ENCODE measurements at places on chromosomes 7 and 10.

GRCh38 chr10:110486680-110487410 is 10.9 kb upstream of the DUSP5 start:
- DNase-seq = no peak

DNA sequence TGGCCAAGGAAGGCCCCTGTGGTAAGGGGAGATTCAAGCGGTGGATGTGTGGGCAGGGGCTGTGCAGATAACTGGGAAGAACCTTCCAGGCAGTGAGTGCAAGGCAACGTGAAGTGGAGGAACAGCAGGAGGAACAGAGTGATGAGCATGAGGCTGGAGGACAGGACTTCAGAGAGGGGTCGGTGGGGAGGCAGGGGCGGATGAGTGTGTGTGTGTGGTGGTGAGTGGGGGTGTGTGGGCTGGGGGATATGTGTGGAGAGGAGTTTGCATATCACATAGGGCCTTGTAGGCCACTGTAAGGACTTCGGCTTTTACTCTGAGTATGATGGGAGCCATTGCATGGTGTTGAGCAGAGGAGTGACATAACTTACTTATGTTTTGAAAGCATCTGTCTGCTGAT is 73.8 kb downstream of the SYPL1 start:
- DNase-seq = no peak

DNA sequence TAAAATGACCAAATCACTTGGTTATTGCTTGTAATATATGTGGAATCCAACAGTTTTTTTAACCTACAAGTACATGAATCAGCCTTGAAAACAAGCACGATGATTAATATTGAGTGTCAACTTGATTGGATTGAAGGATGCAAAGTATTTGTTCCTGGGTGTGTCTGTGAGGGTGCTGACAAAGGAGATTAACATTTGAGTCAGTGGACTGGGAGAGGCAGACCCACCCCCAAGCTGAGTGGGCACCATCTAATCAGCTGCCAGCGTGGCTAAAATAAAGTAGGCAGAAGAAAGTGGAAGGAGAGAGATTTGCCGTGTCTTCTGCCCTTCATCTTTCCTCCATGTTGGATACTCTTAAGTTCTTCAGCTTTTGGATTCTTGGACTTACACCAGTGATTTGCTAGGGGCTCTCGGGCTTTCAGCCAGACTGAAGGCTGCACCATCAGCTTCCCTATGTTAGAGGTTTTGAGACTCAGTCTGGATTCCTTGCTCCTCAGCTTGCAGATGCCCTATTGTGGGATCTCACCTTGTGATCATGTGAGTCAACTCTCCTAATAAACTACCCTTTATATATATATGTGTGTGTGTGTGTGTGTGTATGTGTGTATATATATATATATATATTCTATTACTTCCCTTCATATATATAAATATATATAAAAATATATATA is 118.4 kb upstream of the WDR11 start:
- no peak for DNase-seq

GRCh38 chr7:27173956-27174873 is at the start of gene HOXA10:
Gene HOXA10, minus strand, starts transcription at chr7:27174320. Its CDS starts 14 bp downstream, at chr7:27174306.
- no peak for DNase-seq

DNA sequence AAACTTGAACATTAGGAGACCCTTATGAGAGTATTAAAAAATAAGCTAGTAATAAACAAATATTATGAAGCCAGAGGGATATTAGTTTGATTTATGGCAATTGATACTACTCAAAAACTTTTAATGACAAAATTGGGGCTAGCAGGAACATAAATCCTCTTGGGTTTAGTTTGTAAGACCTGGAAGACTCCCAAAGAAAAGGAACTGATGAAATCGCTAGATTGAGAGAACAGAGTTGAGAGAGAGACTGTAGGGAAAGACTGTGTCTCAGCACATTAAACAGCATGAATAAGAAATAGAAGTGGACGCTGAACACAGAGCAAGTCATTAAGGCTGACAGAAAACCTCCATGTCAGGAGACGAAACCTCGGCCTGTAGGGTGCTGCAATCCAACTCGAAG is 56.4 kb downstream of the ICA1 start:
- no peak for DNase-seq

DNA sequence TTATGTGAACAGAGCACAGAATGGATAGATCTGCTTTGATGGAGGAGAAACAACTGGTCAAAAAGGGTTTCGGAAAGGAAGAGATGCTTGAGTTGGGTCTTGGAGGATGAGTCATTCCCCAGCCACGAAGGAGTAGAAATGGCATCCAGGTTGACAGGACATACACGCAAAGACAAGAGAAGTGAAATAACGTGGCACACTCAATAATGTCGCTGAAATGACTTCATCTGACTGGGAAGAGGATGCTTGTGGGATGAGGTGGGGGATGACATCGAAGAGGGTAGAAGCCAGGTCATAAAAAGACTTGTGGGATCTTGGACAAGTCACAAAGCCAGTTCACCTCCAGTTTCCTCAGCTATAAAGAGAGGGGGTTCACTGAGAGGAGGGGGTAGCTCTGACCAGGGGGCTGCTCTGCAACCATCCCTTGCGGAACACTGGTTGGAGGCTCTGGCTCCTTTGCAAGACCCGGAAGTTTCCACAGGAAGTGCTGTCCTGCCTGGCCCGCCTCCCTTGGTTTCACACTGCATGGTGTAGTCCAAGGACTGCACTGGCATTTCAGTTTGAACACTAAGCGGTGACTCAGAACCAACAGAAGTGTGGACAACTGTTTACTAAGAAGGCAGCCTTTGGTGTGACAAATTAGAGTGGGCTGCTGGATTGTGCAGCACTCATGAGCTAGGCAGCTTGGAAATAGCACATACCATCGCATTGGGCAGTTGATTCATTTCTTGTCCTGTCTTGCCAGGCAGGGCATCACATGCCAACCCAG is 189.9 kb upstream of the ADO start:
- no peak for DNase-seq

DNA sequence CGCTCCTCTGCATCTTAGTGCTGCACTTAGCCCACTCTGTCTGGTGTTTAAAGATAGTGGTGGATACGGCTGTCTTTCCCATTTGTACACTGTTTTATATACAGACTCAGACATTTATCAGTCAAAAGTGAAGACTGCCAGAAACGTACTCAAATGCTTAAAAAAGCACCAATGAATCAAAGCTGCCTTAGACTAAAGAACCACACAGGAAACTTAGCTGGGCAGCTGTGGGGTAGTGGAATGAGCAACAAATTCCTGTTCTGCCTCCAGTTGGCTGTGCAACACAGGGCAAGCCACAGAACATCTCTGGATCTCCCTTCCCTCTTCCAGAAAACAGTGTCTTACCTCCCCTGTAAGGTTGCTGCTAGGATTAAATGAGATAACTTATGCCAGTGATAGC is 76.0 kb downstream of the ATXN7L1 start:
- DNase-seq = peak; percentile 23

DNA sequence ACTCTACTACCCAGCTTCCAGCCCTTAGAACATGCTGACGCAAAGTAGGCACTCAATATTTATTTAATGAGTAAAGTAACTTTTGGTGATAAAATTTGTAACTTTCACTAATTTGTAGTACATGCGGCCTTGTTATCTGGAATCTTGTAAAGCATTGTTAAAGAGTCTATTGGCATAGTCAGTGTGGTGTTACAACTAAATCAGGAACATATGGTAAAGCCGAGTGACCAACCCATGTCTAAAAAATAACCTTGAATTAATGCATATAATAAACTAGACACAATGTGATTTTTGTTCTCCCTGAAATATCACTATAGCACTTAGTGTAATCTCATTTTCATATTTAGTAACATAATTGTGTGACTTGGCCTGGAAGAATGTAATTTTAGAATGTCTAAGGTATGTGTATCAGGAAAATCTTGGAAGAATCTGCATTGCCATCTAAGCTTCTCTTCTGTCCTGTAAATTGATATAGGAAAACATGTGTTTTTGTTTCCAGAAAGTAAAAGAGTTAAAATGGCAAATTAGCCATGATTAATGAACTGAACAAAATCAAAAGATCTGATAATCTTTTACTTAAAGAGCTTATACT is 256.7 kb upstream of the GNAI1 start:
- DNase-seq = no peak

DNA sequence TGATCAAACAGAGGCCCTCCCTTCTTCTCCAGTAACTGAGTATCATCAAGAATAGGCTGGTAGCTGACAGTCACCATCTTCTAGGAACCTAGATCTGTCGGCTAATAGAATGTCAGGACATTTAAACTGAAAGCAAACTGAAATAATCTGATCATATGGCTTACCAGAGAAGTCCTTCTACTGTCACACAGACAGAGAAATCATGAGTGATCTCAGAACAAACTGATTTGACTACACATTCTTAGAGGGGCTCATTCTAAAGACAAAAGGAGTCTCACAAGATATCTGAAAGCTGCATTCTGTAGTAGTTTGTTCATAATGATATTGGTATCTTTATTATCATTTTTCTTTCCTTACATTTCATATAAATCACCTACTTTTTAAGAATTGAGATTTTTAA is 130.9 kb upstream of the ADCY1 start:
- no peak for DNase-seq

DNA sequence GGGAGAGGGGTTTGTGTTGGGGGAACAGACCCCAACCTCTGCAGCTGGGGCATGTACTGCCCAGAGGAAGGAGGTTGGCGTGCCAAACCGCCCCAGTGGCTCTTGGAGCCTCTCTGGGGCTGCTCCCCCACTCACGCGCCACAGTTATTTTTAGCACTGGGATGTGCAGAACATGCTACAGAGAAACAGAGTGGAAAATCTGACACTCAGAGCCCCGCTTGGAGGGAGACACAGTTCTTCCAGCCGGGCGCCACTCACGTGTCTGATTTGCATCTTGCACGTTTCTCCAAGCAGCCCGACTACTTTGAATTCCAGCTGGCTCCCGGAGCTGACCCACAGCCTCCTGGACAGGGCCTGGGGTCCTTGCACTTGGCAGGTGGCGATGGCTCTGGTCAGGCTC is 182.0 kb downstream of the RPS24 start:
- DNase-seq = no peak

- no peak for DNase-seq
Observed at GRCh38 chr7:17492437-17492836, 194.0 kb downstream of the AHR start.

Measured in stimulated activated CD4-positive, alpha-beta T cell treated with anti-CD3 and anti-CD28 coated beads, Interleukin-12 subunit alpha, Interleukin-12 subunit beta, amount 100 ng/mL, for 48 hours (primary cell).